ENCODE measurements at places on chromosomes 2 and 18.

GRCh38 chr2:55732854-55733253, 39.2 kb upstream of the PNPT1 start:
- no peak for DNase-seq

- DNase-seq: no peak
Observed at GRCh38 chr2:23988371-23988770, 21.5 kb upstream of the MFSD2B start.

- no peak for DNase-seq
Observed at GRCh38 chr2:109080757-109081156, 48.2 kb upstream of the SH3RF3 start.

DNA sequence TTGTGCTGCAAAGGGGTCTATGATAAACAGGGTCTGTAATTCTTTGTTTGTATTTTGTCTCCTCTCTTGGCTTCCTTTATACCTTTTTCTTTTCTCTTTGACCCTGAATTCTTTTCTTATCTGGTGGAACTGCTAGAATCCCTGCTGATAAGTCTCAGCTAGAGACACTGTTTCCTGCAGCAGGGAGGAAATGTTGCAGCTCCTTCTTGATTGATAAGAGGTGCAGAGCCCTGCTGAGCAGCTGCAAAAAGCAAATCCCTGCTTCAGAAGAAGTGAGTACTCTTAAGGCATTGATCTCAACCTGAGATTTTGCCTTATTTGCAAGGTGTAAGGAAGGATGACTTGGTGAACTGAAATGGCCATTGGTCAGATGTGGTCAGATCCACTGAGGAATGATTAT, 167.8 kb downstream of the NUP35 start:
- DNase-seq: no peak

Measured in activated CD8-positive, alpha-beta memory T cell treated with anti-CD3 and anti-CD28 coated beads, Interleukin-2, amount 50 U/mL, for 4 hours (primary cell).